ENCODE measurements at places on chromosomes 3 and 15.

DNA sequence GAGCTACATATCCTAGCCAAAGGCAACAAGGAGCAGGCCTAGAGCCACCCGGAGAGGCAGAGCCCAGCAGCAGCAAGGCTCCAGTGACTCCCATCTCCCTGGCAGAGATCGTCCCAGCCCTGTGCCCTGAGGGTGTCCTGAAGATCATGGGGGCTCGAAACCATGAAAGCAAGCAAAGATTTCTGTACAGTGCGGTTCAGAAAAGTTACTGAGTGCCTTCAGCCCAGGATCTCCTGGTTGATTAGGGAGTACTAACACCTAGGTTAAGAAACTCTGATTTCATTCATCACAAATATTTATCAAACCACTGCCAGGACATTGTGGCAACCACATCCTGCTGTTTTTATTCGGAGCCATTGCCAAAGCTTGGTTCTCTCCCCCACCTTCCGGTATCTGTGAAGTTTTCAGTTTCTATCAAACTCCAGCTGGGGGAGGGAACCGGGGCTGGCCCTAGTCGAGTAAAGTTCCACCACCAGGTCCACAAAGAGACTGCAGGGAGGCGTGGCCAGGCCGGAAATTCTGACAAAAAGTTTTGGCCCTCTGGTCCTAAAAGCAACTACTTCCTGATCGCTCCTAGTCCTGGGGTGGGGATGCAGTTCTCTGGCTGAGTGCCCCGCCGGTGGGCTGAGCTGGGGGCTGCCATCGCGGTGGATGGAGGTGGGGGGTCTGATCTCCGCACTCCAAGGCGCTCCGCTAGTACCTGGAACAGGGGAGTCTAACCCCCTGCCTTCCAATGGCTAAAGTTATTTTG, 1.2 kb downstream of the RAB43 start:
- peak; percentile 92 for DNase-seq
- H3K4me3 ChIP-seq = peak overlapping the region; percentile 70
- H3K27me3 ChIP-seq = no peaks in the 10 kb centered on the region
- peak overlapping the region; percentile 90 for H3K27ac ChIP-seq

DNA sequence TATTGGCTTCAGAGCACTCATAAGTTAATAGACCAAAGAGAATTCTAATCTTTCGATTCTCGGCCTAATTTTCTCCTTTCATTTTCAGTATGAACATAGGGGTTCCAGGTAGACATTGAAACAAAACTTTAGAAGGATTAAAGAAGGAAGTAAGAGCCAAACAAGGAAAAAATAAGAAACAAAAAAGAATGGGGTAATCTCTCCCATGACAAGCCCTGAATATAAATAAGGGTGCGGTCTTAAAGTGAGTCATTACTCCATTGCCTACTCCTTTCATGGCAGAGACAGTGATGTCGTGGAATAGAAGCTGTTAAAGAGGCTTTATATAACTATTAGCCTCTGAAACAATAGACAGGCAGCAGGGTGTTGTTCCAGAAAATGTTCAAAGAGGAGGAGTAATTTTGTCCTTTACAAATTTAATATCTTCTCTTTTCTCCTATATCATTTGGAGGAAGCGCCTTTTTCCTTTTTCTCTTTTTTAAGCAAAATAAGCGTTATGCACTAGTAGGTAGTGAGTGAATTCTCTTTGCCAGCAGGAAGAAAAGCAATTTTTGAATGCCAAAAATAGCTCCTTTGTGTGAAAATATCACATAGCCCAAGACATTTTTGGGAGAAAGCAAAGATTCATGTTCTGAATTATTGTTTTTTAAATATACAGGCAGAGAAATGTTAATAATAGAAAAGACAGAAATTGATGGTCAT, 607.9 kb upstream of the KCNMB2 start:
- no peak for DNase-seq
- no peak overlapping the region for H3K4me3 ChIP-seq
- no peaks in the 10 kb centered on the region for H3K27me3 ChIP-seq
- peaks cover 22% of the 10 kb centered on the region for H3K4me1 ChIP-seq
- no peaks in the 10 kb centered on the region for H3K36me3 ChIP-seq

DNA sequence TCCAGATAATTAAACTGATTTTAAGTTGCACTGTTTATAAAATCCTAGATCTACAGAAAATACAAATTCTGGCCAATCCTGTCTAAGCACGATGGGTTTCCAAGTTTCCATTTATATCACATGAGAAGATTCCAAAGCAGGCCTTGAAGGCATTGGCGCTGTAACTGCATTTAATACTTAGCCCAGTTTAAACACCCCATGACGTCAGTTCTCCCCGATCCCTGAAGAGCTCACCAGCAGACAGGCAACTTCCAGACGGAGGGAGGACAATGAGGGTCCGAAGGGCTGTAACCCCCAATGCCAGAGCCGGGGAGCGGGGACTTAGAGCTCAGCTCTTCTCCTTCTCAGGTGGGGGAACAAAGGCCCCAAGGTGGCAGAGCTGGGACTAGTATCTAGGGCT, 117.3 kb downstream of the XXYLT1 start:
- no peaks in the 10 kb centered on the region for H3K27me3 ChIP-seq
- H3K4me1 ChIP-seq = peaks cover 5% of the 10 kb centered on the region
- no peak for DNase-seq
- H3K36me3 ChIP-seq = no peaks in the 10 kb centered on the region
- no peak overlapping the region for H3K27ac ChIP-seq

DNA sequence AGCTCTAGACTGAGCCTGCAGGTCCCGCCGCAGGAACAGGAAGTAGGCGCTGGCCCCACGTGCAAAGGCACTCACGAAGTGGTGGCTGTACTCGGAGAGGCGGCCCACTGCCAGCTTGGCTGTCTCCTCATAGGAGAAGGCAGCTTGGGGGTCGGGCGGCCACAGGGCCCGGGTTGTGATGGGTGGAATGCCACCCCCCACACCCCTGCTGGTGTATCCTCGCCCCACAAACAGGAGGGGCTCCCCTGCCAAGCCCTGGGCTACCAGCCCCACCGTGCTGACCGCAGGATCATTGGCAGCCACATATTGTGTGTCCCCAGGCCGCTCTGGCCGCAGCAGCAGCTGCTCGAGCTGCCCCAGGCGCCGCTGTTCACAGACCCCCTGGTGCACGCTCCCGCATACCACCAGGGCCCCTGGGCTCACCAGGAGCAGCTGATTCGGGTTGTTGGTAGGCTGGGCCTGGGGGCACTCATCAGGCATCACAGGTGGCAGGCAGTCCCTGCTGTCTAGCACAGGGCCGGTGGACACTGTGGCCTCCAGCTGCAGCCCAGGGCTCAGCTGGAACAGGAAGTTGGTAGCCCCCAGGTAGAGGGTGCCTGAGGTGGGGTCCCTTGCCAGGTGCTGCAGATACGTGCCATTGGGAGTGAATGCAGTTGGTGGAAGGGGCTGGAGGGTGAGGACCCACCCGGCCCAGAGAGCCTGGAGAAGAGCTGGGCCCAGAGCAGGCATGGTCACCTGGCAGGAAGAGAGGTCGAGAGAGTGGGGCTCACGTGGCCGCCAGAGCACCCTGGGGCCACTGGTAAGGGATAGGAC, 5.8 kb downstream of the PLXNB1 start:
- H3K4me3 ChIP-seq = no peak overlapping the region
- H3K36me3 ChIP-seq = no peaks in the 10 kb centered on the region
- DNase-seq = no peak
- H3K27ac ChIP-seq = no peak overlapping the region
- H3K4me1 ChIP-seq = peaks cover 5% of the 10 kb centered on the region

GRCh38 chr3:172167892-172168648, 128.7 kb downstream of the FNDC3B start:
- peak overlapping the region; percentile 76 for H3K27ac ChIP-seq
- no peaks in the 10 kb centered on the region for H3K27me3 ChIP-seq
- H3K4me3 ChIP-seq = no peak overlapping the region
- peaks cover 49% of the 10 kb centered on the region for H3K36me3 ChIP-seq
- DNase-seq = no peak
- H3K4me1 ChIP-seq = peaks cover 93% of the 10 kb centered on the region

- no peak overlapping the region for H3K27ac ChIP-seq
- no peaks in the 10 kb centered on the region for H3K27me3 ChIP-seq
- DNase-seq = no peak
- no peaks in the 10 kb centered on the region for H3K4me1 ChIP-seq
- H3K36me3 ChIP-seq = peaks cover 10% of the 10 kb centered on the region
- no peak overlapping the region for H3K4me3 ChIP-seq
Observed at GRCh38 chr3:182837855-182838454, 44.7 kb downstream of the ATP11B start.

GRCh38 chr15:83010709-83011270, 649 bp downstream of the C15orf40 start:
- no peak for DNase-seq
- peak overlapping the region; percentile 43 for H3K27ac ChIP-seq
- no peaks in the 10 kb centered on the region for H3K27me3 ChIP-seq
- H3K4me1 ChIP-seq = peaks cover 15% of the 10 kb centered on the region

GRCh38 chr3:51830836-51831385, 30.5 kb upstream of the IQCF2 start:
- no peaks in the 10 kb centered on the region for H3K36me3 ChIP-seq
- no peak overlapping the region for H3K4me3 ChIP-seq
- H3K27me3 ChIP-seq = 0 out of 2 replicates have a peak, but pooled peaks cover under 1% of the 10 kb centered on the region
- no peak overlapping the region for H3K27ac ChIP-seq

- peak overlapping the region; percentile 63 for H3K4me3 ChIP-seq
- H3K27me3 ChIP-seq = no peaks in the 10 kb centered on the region
- peaks cover 26% of the 10 kb centered on the region for H3K4me1 ChIP-seq
- peak overlapping the region; percentile 100 for H3K27ac ChIP-seq
- DNase-seq = no peak
- H3K36me3 ChIP-seq = no peaks in the 10 kb centered on the region
Observed at GRCh38 chr3:156825795-156826143, 384 bp upstream of the LEKR1 start.

DNA sequence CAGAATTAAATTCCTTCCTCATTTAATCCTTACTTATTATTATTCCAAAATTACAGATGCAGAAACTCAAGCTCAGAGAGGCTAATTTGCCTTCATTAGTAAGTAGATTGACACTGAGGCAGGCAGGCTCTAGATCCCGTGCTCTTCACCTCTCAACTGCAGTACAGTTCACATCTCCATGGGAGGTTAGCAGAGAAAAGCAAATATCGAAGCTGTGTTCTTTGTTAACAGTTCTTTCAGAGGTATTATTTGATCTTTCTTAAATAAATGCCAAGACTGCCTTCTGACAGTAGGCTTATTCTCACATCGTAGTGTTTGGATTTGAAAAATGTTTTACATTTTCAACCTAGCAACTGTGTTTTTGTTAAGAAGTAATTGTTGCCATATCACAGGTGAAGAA, 15.9 kb upstream of the FAH start:
- H3K36me3 ChIP-seq = peaks cover 27% of the 10 kb centered on the region
- H3K4me1 ChIP-seq = no peaks in the 10 kb centered on the region
- H3K27me3 ChIP-seq = no peaks in the 10 kb centered on the region
- no peak overlapping the region for H3K4me3 ChIP-seq
- no peak overlapping the region for H3K27ac ChIP-seq

DNA sequence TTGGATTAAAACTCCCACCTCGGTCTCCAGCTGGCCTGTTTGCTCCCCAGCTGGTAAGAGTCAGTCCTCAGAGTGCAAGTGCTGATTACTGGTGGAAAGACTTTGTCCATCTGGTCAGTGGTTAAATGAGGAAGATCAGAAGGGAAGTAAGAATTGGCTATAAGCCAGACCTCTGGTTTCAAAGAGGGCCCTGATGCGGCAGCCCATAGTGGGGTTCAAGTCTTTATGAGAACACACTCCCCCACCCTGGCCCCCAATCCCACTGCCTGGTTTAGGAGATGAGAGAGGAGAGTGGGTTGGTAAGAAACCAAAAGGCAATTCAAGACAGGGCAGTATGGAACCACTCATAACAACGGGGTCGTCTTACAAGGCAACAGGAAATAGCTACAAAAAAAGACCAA, 65.0 kb downstream of the FRMD4B start:
- H3K4me3 ChIP-seq = no peak overlapping the region
- H3K36me3 ChIP-seq = no peaks in the 10 kb centered on the region

- no peaks in the 10 kb centered on the region for H3K27me3 ChIP-seq
- peak overlapping the region; percentile 26 for H3K27ac ChIP-seq
- DNase-seq = no peak
Observed at GRCh38 chr15:75577401-75578172, 1.5 kb downstream of the PTPN9 start.

- H3K4me3 ChIP-seq = no peak overlapping the region
- H3K27me3 ChIP-seq = no peaks in the 10 kb centered on the region
- no peaks in the 10 kb centered on the region for H3K36me3 ChIP-seq
- no peak overlapping the region for H3K27ac ChIP-seq
Observed at GRCh38 chr3:126903521-126903920, 79.4 kb upstream of the PLXNA1 start.

GRCh38 chr15:72196409-72197040, 1.1 kb downstream of the GRAMD2A start:
- DNase-seq = no peak
- H3K27me3 ChIP-seq = no peaks in the 10 kb centered on the region
- H3K36me3 ChIP-seq = peaks cover 22% of the 10 kb centered on the region
- no peak overlapping the region for H3K4me3 ChIP-seq

DNA sequence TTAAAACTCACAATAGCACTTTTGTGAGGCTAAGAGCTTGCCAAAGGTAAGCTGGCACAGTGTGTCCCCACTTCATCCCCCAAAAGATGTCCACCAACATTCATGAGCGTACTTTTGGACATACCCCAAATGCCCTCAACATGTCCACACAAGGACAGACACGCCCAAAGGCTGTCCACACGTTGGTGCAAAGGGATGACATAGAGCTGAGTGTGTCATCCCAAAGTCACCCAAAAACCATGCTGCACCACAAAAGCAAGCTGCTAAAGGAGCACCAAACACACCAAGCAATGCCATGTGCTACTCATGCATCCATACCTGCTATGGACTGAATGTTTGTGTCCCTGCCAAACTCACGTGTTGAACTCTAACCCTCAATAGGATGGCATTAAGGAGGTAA, 57.9 kb downstream of the KLF13 start:
- no peaks in the 10 kb centered on the region for H3K4me1 ChIP-seq
- H3K27ac ChIP-seq = no peak overlapping the region
- no peak overlapping the region for H3K4me3 ChIP-seq
- H3K27me3 ChIP-seq = peaks cover 16% of the 10 kb centered on the region

DNA sequence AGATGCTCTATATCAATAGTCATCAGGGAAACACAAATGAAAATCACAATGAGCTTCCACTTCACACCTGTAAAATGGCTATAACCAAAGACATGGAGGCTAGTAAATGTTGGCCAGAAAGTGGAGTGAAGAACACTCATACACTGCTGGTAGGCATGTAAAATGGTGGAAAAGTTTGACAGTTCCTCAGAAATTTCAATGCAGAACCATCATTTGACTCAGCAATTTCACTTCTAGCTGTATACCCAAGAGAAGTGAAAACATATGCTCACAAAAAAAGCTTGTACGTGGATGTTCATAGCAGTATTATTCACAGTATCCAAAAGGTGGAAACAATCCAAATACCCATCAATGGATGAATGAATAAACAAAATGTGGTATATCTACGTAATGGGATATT, 19.2 kb upstream of the TOP2B start:
- no peaks in the 10 kb centered on the region for H3K4me1 ChIP-seq
- no peak for DNase-seq
- no peak overlapping the region for H3K4me3 ChIP-seq
- H3K27ac ChIP-seq = no peak overlapping the region

Measured in PC-9 (cell line).